ENCODE measurements at places on chromosomes 1 and 21.
A peak's percentile ranks its signal among the peaks of the same experiment; 100 is the strongest.

- DNase-seq, result no peak
Measured at GRCh38 chr1:178143730-178144690, 50.1 kb downstream of the RASAL2 start.

DNA sequence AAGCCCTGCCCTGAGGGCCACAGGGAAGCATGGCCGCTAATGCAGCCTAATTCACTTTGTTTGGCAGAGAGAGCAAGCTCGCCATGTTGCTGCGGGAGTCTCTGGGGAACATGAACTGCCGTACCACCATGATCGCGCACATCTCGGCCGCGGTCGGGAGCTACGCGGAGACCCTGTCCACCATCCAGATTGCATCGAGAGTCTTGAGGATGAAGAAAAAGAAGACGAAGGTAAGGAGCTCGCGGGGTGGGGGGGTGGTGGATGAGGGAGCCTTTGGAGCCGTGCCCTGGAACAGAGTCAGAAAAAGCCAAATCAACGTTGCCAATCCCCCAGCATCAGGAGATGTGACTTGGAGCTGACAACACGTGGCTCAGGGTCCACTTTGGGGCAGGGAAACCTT lies 529.4 kb downstream of the KIF26B start:
- DNase-seq, result no peak

- no peak for DNase-seq
Measured at GRCh38 chr1:46187106-46187869, 10.9 kb downstream of the POMGNT1 start.

DNA sequence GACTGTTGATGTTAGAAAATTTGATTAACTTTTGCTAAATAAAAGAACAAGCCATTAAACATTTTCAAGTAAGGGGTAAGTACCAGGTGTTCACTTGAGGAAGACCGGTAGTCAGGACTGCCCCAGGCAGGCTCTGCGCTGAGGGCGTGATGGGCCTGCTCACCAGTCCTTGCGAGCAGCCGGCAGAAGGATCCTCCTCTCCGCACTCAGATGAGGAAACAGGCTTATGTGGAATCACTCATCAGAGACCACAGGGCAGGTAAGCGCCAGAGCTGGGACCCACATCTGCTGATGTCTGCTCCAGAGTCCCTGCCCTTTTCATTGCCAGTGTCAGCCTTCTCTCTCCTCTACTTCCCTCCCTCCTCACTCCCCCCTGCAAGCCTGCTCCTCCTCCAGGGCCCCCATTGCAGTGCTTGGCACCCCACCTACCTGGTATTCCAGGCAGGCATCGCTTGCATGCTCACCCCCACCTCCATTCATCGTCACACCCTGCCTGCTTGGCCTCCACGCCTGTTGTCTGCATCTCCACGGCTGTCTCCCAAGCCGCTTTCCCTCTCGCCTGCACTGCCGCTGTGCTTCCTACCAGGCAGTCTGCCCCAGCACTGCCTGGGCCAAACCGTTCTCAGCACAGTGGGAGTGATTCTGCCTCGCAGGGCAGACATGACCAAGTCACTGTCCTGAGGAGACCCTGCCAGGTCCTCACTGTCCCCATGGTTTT lies 24.7 kb upstream of the KDM4A start:
- DNase-seq, result no peak

GRCh38 chr1:114379358-114379757 lies 131.6 kb downstream of the TRIM33 start:
- DNase-seq, result no peak

DNA sequence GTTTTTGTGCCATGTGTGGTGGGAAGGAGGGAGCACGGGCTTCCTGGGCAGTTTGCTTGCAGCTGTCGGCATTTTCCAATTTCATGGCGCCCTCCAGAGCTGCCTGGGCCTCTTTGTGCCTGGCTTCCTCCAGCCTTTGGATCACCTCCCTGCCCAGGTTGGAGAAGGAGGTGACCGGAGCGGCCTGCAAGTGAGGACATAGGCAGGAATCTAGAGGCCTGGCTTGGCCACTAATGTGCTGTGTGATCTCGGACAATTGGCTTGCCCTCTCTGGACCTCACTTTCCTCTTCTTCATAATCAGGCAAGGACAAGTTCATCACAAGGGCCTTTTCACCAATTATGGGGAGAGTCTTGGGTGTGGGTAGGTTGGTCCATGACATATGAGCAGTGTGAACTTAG lies 245.1 kb downstream of the MATN1 start:
- DNase-seq, result no peak

DNA sequence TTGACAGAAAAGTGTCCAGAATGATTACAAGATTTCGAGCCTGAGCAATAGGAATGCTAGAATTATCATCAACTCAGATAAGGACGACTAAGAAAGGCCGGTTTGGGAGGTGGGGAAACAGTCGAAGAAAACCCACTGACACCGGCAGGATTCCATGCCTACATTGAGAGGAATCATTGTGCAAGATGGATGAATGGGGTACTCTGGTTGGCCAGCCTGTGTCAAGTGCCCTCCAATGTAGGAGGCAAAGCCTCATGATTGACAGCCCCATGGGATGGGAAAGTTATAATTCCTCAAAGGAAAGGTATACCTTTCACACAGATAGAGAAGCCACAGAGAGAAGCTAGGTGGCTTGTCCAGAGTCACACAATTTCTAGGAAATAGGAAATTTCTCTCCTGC lies 153.5 kb upstream of the CTTNBP2NL start:
- no peak for DNase-seq

- DNase-seq, result no peak
Measured at GRCh38 chr1:153792631-153793041, 17.4 kb downstream of the SLC27A3 start.

- no peak for DNase-seq
Measured at GRCh38 chr1:93106226-93106625, 27.1 kb downstream of the MTF2 start.

DNA sequence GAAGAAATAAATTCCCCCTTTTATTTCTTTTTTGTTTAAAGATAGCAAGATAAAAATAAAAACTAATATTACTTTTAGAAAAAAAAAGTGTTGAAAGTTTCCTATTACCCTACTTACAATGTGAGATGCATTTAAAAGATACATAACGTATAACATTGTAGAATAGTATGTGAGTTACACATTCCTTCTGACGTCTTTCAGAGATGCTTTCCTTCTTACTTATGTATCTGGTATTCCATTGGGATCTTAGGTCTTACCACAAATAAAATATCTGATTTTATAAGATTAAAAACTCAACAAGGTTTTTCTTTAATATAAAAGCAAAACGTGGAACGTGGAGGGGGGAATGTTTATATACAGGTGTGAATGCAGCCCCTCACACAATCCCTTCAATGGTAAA lies 147.2 kb upstream of the ETS2 start:
- DNase-seq, result no peak

DNA sequence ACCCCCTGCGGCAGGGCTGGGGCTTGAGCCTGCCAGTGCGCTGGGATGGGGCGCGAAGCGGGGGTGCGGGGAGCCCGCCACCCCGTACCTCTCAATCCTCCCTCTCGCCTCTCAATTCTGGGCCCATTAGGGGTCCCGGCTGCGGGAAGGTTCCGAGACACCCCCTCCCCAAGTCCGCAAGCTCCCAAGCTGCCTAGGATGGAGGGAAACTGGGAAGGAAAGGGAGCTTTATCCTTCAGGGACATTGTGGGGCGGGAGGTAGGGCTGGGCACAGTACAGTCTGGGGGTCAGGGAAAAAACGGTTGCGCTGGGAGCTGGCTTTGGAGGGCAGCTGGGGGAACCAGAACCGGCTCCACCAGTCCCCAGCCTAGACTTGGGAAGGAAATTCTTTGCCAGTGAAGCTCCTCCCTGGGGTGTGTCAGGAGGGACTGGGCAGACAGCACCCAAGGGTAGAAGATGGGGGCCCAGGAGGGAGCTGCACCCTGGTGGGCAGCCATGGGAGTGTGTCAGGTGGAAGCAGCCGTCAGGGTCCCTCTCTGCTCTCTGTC lies 904 bp downstream of the GJB3 start:
- no peak for DNase-seq

DNA sequence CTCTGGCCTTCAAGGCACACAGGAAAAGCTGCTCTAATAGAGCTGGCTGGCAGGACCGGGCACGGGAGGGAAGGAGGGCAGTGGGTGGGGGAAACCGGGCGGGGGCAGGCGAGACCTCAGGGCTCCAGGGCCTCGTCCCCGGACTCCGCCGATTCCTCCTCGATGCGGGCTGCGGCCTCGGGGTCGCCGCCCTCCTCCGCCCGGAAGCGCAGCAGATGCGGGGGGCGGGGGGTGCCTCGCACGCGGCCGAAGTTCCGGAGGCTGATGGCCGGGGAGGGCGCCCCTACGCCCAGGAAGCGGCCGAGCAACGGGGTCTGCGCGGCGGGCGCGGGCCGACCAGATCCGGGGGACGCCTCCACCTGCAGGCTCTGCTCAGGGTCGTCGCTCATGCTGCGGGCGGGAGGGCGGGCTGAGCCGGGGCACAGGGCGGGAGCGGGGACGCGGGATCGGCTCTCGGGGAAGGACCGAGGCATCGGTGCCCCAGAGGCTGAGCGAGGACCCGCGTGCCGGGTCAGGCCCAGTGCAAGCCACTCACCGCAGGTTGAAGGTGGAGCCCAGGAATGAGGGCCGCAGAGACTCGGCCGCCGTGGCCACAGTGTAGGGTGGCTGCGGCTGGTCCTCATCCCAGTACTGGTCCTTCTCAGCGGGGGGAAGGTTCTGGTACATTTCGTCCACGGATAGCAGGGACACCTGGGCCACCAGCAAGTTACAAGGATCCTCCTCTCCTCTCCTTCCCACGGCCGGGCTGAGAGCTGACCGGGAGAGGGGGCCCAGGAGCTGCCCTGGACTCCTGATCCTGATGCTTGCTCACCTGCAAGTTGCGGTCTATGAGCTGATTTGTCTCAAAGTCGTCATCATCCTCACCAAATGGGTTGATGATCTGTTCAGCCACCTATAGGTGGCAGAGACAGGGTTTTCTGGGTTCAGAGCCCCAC lies 3.6 kb downstream of the BEST4 start:
- DNase-seq, result no peak

DNA sequence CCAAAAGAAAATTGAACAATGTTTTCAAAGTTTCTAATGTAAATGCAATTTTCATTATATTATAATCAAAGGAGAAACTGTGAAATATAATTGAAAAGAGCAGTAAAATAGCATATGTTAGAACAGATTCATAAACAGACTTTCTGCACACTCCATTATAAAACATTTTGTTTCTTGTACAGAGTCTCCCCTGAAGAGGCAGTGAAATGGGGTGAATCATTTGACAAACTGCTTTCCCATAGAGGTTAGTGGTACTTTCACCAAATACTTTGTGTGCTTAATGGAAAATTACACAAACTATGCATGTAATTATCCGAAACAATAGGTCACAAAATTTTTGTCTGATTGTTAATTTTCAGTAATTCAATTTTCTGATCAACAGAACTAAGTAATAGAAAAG lies 1.9 kb downstream of the RGS18 start:
- DNase-seq, result no peak

DNA sequence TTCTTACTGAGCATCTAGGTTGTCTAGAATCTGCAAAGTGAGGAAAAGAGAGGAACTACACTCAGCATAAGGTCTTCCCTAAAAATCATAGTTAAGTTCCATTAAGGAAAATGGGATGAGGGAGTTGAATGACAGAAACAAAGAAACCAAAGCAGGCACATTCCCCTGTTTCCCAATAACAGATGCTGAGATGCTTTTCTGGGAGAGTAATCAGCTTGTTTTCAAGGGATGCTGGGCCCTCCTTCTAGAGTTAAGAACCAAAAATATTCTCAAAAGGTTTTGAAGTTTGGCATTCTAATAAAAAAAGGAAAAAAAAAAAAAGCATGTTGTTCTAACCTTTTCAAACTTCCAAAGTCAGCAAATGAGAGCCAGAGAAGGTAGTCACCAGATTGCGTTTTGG lies 105.2 kb upstream of the ZNF648 start:
- DNase-seq, result no peak

GRCh38 chr1:207871117-207871649 lies 39.7 kb downstream of the CD34 start:
- no peak for DNase-seq

GRCh38 chr1:14968251-14968851 lies 185.2 kb upstream of the TMEM51 start:
- peak; percentile 70 for DNase-seq

DNA sequence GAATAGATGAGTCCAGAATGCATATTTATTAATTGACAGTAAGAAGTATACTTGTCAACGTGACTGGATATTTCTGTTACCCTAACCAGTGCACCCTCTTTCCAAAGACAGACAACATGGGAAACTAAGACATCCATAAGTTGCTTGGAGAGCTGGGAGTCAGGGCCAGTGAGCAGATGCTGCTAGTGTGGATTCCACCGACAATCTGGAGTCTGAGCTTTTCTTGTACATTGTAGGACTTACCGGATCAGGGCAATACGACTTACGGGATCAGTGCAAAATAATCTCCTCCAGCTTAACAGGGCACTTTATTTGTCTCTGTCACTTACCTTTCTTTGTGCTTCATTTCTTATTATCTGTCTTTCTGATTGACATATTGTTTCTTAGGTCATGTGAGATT lies 24.6 kb upstream of the FCRL4 start:
- no peak for DNase-seq

DNA sequence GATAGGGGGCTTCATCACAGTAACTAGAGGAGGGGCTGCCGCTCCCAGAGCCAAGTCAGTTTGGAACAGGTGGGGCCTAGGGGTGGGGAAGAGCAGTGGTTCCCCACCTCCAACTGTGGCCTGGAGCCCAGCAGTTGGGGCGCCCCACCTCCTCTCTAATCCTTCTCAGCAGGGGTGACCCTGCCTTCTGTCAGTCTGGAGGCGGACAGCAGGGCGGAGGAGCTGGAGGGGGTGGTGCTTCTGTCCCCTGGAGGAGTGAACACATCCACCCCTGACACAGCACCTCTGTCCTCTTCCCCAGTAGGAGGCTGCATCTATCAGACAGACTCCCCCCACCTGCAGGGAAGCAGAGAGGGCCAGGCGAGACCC lies 73.8 kb downstream of the MRPL37 start:
- DNase-seq, result no peak

GRCh38 chr21:26019236-26019635 lies 151.3 kb downstream of the APP start:
- DNase-seq, result no peak

DNA sequence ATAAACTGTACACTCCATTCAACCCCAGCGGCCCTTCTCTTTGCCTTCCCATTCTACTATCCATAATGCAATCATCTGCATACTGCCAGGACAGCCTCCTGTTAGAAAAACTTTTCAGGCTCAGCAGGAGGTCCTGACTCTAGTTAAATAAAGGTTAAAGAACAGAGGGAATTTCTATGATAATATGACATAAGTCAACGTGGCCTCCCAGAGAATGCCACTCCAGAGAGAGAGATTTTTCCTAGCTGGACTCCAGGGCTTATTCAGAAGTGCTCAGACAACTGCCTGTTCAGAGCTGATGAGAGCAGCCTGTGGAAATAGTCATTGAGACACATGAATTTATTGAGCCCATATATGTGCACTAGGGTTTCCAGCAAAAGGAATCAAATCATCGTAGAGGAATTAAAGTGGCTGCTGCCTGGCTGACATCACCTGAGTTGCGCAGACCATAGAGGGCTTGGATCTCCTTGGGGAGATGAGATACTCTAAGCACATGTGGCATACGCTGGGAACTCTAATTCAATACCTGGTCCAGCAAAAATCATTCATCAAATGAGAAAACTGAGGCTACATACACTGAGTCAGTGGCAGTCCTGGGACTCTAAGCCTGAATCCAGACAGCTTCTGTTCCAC lies 736.2 kb downstream of the PTPRU start:
- DNase-seq, result no peak
